ENCODE measurements at places on chromosomes 3 and 15.

DNA sequence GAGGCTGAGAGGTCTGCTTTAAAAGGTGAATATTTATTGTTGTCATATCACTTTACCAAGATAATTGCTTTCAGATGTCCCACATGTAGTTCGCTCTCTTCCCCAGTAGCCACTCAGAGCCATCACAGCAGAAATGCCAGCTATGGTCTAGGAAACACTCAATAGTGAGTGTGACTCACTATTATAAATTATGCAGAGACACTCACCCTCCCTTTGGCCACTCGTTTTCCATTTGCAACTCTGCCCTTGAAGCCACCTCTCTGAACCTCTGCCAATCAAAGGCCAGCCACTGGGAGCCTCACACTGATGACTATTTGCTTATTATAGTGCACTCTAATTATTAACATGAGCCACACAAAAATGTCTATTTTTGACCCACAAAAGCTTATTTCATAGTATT lies 328.1 kb upstream of the ATP10A start:
- DNase-seq: no peak

- no peak for DNase-seq
Observed at GRCh38 chr15:52728899-52729298, 49.7 kb upstream of the ATOSA start.

DNA sequence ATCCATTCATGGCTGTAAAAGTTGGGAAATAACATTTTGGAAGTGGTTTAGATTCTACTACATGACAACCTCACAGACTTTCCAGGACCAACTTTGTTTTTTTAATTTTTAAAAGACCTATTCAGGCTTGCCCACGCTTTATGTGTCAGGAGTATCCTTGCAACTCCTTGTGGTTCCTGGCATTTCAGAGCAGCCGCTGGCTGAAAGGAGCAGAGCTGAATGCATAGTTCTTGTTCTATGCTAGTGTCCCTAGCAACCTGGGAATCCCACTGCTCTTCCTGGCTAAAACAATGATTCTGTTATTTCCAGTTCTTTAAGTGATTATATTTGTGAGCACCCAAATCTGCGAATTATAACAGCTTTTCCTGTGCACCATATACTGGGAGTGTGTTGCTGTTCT lies 34.9 kb downstream of the CP start:
- no peak for DNase-seq

GRCh38 chr3:37064747-37065146 lies 71.4 kb downstream of the MLH1 start:
- no peak for DNase-seq

DNA sequence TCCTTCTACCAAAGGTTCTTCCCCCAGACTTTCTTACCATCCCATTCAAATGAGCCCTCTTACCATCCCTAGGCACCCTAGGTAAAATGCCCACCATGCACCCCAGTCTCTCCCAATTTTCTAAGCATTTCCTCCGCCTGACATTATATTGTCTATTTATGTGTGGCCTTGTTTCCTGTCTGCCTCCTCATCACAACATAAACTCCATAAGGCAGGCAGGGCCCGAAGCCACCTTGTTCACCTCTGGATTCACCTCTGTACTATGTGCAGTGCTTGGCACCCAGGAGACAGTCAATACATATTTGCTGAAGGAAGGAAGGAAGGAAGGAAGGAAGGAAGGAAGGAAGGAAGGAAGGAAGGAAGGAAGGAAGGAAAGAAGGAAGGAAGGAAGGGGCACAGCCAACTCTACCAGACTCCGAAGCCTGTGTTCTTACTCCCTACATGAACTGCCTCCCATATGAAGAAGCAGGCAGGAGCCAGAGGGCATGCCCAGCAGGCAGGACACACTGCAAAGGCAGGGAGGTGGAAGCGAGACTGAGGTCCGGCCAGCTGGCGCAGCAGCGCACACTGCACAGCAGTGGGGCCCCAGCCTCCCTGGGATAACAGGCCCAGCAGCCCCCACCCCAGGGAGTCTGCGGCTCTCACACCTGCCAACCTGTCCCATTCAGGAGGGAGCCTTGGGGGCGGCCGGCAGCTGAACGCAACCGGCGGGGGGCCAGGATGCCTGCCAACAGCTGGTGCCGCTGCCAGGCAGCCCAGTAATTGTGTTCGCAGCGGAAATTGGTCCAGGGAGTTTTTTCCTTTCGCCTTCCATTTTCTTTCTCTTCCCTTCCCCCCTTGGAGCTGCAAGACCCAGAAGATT lies 106.0 kb upstream of the LINGO1 start:
- no peak for DNase-seq

- DNase-seq: no peak
Observed at GRCh38 chr3:38689774-38690173, 40.3 kb upstream of the SCN5A start.

DNA sequence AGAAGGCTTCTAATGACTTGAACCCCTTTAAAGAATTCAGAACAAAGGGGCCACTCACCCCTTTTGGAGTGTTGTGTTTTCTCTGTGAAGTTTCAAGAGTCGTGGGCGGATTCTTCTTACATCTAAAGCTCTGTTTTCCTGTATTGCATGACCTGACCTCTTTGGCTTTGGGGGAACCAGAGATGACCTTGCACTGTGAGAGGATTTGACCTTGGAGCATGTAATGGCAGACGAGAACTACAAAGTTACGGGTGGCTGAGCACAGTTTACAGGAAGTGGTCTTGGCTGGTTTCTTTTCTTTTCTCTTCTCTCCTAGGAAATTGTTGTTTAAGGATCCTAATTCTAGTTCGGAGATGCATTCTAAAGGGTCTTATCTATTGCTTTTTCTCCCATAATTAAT lies 6.2 kb upstream of the BDH1 start:
- DNase-seq: no peak

DNA sequence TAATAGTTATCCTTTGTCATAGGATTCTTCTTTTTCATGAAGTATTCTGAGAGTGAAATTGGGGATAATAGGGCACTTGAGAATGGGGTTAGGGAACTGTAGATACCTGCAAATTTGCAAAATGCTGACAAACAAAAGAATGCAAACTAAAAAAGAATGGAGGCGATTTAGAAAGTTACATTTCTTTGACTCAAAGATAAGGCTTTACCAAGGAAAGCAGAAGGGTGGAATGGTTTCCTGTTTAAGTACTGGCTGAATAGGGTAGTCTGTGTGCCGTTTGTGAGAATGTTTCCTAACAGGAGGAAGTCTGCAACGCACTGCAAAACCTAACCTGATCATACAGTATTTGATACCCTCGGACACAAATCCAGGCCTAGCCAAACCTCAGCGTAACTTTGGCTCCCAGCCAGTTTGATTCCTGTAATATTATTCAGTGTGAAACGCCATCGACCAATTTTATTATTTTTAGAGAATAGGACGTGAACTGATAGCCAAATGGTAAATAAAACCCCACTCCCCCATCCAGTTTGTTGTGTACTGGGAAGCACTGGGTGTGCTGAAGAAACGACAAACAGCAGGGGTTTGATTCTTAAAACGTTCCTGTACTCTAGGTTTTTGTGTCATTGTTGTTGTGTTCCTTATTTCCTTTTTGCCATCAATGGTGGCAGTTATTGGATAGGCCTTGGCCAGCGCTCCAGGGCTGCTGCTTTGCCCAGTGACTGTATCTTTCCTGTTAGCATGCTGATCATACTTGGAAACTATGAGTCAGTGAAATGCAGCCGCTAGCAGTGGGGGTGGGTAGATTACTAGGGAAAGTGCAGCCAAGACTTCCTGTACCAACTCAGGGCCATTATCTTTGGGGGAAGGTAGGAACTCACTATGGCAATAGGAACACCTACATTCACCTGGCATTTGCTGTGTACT lies 148.0 kb upstream of the TBL1XR1 start:
- DNase-seq: peak; percentile 36

- no peak for DNase-seq
Observed at GRCh38 chr3:168862466-168862865, 766.7 kb upstream of the GOLIM4 start.

DNA sequence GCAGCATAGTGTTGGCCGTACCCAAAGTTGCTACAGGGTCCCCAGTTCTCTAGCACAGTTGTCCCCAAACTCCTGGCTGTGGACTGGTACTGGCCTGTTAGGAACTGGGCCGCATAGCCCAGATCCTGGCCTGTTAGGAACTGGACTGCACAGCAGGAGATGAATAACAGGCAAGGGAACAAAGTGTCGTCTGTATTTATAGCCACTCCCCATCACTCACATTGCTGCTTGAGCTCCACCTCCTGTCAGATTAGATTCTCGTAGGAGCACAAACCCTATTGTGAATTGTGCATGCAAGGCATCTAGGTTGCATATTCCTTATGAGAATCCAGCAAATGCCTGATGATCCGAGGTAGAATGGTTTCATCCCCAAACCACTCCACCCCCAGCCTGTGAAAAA lies 604.0 kb upstream of the LMCD1 start:
- no peak for DNase-seq

DNA sequence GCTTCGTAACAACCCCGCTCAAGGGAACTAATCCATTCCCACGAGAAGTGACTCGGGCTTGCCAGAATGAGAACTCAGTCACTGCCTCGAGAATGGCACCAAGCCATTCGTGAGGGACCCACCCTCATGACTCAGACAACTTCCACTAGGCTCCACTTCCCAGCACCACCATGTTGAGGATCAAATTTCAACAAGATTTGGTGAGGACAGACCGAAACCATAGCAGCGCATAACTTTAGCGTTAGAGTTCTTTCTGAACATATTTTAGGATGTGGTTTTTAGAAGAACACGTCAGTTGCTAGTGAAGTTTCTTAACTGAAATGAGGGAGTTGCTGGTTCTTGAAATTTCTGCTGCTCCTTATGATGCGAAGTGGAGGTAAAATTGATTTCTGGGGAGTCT lies 13.5 kb downstream of the PTPRG start:
- DNase-seq: no peak

DNA sequence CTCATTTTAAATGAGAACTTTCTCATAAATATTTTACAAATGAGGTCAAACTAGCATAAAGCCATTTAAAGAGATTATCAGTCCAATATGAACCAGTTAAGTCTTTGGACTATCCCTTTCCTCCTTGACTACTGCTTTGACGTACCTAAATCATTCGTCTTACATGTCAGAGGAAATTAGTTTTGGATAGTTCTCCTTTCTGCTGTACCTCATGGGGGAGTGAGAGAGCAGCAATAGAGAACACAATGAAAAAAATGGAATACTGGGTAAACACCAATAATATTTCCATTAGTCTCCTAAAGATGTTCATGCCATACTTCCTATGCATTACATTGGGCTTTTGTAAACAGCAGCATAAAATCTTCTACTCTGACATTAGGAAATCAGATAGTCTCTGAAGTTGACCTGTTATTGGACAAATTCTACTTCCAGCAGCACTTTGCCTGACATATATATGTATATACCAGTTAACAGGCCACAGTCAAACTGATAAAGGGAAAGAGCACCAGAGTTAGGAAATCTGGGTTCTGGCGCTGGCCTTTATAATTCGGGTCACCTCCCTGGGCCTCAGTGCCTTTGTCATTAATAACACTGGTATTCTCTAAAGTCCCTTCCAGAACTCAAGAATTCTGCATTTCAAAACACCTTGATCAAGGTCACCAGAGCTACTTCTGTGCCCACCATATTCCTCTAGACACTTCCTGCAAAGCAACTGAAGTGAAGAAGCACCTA lies 26.8 kb downstream of the TIMMDC1 start:
- no peak for DNase-seq

GRCh38 chr3:194138732-194139070 lies 2.8 kb downstream of the HES1 start:
- DNase-seq: no peak

- no peak for DNase-seq
Observed at GRCh38 chr15:47773143-47773542, 55.8 kb downstream of the SEMA6D start.

DNA sequence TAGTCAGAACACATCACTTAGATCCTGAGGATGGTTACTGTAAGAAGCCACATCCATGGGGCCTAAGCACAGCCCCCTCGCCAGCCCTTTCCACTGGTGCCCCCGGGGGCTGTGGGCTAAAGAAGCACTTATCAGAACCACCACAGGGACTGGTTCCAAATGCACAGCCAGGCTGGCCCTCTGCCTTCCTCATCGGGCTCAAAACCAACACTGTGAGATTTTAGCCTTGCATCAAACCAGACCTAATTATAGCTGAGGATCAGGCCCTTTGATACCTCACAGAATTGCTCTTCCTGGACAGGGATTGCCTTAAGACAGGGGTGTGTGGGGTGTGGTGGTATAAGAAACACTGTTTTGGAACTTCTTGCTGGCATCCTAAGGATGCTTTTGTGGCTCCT lies 23.7 kb downstream of the SRPRB start:
- no peak for DNase-seq

- DNase-seq: no peak
Observed at GRCh38 chr15:63506537-63507035, 2.2 kb downstream of the USP3 start.

DNA sequence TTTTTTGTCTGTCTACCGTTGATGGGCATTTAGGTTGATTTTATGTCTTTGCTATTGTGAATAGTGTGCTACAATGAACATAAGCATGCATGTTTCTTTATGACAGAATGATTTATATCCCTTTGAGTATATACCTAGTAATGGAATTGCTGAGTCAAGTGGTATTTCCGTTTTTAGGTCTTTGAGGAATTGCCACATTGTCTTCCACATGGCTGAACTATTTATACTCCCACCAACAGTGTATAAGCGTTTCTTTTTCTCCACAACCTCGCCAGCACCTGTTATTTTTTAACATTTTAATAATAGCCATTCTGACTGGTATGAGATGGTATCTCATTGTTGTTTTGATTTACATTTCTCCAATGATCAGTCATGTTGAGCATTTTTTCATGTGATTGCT lies 89.6 kb upstream of the GALNT15 start:
- DNase-seq: no peak

DNA sequence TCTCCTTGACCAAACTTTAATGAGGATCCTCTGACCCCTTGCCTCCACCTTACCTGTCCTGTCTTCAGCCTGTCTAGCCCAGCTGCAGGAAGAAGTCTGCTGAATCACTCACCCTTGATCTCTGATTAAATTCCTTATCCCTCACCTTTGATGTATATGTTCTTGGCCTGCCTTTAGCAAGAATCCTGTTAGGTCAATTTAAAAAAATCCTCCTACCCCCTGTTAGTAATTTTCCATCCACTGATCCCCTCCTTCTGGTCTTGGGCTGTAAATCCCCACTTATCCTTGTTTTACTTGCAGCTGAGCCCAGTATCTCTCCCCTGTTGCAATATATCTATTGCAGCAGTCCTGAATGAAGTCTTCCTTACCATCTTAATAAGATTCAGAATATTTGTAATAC lies 39.0 kb downstream of the MYH15 start:
- no peak for DNase-seq

DNA sequence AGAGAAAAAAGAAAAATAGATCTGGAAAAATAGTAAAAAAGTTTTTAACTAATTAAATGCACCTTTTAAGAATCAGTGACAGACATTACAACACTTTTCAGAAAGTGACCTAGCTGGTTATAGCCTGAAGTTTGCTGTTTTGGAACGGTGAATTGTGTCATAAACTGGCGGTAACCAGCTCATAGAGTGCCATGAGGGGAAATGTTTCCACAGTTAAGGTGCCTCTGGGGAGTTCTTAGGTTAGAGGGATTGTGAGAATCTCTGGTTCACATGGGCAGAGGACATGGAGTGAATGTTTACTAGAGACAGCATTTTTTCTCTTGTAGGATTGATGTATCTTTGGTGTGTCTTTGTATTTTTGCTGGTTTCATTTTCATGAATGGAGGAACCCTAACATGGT lies 2.8 kb downstream of the TBC1D23 start:
- no peak for DNase-seq
